ENCODE measurements at places on chromosomes 7 and 10.

GRCh38 chr10:63627396-63627795 is 106.2 kb downstream of the REEP3 start:
- DNase-seq, result no peak

GRCh38 chr7:51366930-51367613 is 50.5 kb upstream of the COBL start:
- peak; percentile 45 for DNase-seq

- DNase-seq, result no peak
Measured at GRCh38 chr10:76684968-76685367, 952.6 kb downstream of the KCNMA1 start.

DNA sequence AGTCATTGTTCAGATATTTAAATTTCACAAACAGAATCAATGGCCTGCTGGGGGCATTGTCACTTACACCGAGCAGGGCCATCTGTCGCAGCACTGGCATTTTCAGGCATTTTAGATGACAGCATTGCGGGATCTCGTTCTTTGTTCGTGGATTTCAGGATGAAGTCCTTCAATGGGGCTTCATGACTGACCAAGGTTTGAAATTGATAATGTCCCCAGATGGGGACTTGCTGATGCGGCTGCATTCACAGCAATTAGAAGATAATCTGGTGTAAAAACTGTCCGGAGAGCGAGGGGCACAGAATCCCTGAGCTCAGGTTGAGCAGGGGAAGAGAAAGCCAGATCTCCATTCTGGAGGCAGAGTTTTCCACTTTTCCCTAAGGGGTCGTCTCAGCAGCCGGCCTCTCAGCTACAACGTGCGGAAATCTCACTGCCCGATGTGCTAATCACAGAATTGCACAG is 1.9 kb upstream of the C7orf33 start:
- no peak for DNase-seq

GRCh38 chr7:101488826-101489572 is 126.3 kb downstream of the COL26A1 start:
- DNase-seq, result no peak

GRCh38 chr10:78900715-78901430 is 167.9 kb upstream of the ZMIZ1 start:
- no peak for DNase-seq

DNA sequence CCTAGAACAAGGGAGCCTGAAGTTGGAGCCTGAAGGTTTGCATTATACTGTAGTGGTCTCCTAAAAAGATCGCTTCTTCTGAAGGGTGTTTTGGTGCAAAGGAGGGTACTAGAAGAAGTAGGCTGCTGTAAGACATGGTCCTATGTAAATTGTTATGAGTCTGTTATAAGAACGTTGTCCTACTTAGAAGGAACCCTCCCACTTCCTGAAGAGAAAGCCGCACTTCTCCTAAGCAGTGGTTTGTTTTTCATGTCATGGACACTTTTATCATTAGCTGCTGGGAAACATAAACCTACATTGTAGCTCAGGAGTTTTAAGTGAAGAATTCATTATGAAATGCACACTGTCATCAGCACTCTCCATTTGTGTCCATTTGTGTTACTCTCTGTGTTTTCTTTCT is 129.1 kb upstream of the ITGB1 start:
- no peak for DNase-seq

- DNase-seq, result no peak
Measured at GRCh38 chr7:43757073-43757720, 1.3 kb upstream of the BLVRA start.

DNA sequence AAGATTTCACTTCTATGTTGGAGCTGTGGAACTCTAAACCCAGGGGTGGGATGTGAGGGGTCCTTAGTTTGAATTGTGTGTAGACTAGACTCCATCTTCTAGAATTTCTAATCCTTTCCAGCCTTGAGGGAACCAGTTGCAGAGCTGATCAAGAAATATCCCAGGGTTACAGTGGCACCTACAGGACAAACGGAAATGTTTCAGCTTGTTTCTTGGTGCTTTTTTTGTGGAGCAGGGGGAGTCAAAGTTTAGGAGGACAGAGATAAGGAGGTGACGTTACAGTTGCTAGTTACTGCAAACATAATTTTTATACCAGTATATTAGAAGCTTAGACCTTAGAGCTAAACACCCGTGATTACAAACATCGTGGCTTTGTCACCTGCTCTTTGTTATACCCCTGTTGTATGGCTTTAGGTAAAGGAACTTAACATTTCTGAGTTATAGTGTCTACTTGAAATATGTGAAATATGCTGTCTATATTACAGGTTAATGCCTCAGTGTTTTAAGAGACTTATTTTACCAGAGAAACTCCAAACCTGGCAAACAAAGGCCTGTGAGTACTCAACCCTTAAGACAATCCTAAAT is 84.5 kb upstream of the DYNC1I1 start:
- DNase-seq, result peak; percentile 54

DNA sequence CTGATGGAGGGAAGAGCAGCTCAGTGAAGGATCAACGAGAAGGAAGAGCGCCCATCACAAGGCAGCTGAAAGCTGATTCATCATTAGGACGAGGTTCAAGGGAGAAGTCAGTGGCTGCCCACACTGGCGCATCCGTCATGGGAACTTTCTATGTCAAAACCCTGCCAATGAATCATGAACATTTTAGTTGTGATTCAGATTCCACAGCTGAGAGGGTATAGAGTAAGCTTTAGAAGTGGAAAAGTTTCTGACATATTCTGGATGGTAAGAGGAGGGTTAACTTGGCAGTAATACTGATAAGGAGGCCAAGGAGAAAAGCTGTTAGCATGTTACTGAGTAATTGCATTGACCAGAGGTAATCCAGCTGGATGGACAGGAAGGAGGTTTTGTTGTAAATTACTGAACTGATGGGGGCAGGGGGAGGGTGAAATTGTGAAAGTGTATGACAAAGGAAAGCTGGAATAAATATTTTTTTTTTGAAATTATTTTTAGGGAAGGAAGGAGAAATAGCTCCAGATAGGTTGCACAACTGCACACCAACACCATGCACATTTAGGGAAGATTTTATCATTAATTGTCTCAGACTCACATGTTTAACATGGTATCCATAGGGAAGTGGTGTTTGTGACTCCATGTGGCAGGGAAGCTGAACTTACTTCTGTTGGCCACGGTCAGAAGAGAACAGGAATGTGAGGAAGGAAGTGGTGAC is 78.3 kb upstream of the NRP1 start:
- no peak for DNase-seq

GRCh38 chr10:50417486-50417885 is 166.2 kb upstream of the ASAH2 start:
- no peak for DNase-seq

- DNase-seq, result no peak
Measured at GRCh38 chr10:107166403-107166802, 1.9 kb upstream of the SORCS1 start.

DNA sequence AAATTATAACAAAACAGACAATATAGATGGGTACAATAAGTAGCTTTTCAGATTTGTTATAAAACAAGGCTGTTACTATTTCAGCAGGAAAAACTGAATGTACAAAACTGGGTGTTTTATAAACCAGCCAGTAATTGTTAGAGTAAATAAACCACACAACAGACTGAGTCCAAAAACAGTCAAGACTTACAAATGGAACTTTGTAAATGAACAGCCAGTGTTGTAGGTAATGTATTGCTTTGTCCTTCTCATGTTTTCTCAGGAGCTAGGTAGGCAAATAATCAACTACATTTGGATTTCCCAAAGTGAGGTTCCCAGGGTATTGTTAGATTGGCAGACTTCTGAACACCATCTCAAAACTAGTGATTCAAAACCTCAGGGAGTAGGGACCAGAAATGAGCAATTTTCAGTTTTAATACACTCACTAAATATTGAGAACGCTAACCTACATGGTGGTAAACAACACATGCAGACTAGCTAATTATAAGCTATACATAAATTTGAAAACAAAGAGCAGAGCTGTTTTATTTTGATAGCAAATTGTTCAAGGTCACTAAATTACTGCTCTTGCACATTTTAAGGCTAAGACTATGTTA is 36.2 kb downstream of the HERPUD2 start:
- DNase-seq, result no peak

- no peak for DNase-seq
Measured at GRCh38 chr10:67696029-67696428, at the start of gene CTNNA3. TSS of gene CTNNA3 (minus strand) at chr10:67696195.

GRCh38 chr10:95279042-95279820 is 11.6 kb downstream of the PDLIM1 start:
- no peak for DNase-seq

DNA sequence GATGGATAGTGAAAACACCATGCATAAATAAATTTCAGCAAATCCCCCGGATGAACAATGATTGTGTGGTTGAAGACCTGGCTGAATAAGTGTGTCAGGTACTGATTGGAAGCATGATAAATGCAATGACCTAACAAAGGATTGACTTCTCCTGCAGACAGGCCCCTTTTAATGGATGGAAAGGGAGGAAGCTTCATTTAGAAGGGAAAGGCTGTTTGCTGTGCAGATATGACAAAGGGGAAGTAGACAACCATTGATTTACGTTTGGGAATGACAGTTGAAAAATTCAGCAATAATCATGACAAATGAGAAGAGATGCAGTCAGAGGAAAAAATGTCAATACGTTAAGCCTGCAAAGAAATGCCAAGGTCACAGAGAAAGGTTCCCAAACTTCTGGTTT is 503.8 kb downstream of the LRMDA start:
- no peak for DNase-seq

DNA sequence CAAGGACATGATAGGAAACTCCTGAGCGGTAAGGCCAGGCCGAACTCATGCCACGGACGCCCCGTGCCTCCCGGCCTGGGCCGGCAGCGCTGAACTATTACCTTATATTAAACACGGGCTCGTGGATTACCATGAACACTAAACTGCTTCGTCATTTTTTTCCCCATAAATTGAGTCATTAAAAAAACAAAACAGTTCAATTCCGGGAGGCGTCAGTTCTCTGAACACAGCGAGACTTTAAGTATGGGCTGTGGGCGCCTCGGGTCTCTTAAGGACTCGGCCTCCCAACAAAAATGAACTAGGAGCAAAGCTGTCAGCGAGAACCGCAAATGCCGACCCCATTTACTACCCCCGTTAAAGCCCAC is 519 bp downstream of the PITRM1 start:
- no peak for DNase-seq

DNA sequence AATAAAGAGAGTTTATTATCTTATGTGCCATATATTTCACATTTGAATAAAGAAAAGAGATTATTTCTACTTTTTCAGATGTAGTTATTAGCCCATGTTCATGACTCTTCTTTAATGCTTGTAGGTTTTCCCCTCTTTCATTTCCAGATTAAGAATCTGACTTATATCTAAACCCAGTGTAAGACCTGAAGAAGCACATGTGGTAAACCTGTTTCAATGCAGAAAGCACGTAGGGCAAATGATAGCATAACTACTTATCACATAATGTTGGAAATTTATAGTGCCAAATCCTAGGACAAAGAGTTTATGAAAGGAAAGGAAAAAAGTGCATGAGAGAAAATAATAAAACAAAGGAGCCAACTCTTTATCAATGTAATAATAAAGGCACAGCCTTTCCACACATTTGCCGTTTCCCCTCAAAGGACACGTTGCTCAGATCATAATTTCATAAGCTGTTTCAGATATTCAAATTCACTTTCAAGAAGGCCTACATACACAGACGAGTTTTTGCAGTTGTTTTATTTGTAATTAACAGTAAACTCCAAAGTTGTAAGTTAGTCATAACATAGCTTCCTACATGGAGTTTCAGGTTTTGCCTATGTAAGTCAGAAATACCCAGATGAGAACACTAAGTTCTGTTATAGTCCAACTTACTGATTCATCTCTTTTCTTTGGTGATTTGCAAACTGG is 88.8 kb upstream of the MDFIC start:
- DNase-seq, result no peak

GRCh38 chr10:43324876-43325275 is 46.6 kb upstream of the FXYD4 start:
- DNase-seq, result no peak

DNA sequence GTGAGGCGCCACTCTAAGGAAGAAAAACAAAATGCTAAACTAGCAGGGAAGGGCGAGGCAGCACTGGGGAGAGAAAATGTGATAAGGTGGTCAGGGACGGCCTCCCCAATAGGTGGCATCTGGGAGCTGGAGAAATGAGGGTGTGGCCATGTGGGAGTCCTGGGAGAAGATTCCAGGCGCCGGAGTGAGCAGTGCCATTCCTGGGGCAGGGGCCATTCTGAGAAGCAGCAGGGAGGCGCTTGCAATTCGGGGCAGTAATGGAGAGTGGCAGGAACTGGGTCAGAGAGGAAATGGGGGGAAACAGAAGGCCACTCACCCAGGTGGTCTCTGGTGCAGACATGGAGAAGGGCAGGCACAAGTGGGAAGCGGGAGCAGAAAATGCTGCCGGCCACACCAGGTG is 61.8 kb upstream of the LRRC18 start:
- DNase-seq, result peak; percentile 1

DNA sequence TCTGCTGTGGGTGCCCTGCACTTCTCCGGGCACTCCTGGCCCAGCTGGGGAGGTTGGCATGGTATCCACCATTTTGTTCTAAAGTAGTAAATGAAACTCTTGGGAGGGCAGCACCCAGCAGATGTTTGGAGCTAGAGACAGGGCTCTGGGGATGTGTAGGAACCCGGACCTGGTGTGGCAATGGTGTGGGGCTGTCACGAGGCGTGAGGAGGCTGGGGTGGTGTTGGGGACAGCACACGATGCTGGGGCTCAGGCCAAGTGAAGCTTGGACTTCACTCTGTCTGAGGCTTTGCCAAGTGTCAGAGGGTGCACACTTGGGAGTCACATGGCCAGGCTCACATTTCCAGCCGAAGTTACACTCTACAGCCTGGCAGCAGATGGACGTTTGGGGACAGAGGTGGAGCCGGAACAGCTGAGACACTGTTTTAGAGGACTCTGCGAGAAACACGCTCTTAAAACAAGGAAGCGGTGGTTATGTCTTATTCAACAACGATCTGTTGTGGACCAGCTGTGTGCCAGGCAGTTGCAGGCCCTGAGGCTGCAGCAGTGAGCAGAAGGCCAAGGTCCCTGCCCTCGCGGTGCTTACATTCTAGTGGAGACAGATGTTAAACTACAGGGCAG is 118.2 kb downstream of the CUX1 start:
- DNase-seq, result no peak

DNA sequence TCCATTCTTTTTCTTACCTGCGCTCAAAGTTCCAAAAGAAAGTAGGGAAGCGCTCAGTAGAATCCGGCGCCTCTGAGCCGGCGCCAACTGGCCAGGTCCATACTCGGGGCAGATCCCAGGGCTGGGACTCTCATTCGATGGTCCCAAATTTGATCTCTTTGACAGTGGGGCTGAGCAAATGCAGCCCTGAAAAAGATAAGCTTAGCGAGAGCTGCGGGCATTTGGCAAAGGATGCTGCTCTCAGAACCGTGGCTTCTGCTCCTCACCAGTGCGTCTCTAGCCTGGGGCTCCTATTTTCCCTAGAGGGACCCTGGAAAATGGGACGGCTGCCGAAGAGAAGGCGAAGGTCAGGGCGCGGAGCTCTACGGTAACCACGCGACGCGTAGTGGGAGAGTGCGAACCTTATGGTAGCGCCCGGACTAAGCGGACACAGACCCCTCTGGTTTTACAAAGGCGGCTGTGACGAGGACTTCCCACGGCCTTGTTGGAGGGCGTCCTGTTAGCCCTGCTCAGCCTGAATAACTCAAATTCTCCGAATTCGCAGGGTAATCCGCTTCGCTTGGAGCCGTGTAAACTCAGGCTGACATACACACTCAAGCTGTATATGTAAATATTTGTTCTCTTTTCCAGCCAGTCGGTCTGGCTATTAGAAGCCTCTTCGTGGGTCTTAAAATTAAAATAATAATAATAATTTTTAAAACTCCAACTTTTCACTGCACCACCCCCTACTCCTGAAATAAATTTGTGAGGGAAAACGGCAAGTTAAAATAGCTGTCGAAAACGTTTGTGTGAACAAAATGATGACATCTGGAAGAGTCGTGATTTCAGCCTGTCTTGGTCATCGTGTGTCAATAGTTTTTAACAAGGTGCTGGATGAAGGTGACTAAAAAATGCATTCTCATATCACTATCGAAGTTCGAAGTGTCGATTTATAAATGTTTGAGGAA is 869 bp upstream of the TBX20 start:
- DNase-seq, result no peak
